Amygdala (tissue), 56 donors: ENCODE measurements at places on chromosomes 7 and 10.

DNA sequence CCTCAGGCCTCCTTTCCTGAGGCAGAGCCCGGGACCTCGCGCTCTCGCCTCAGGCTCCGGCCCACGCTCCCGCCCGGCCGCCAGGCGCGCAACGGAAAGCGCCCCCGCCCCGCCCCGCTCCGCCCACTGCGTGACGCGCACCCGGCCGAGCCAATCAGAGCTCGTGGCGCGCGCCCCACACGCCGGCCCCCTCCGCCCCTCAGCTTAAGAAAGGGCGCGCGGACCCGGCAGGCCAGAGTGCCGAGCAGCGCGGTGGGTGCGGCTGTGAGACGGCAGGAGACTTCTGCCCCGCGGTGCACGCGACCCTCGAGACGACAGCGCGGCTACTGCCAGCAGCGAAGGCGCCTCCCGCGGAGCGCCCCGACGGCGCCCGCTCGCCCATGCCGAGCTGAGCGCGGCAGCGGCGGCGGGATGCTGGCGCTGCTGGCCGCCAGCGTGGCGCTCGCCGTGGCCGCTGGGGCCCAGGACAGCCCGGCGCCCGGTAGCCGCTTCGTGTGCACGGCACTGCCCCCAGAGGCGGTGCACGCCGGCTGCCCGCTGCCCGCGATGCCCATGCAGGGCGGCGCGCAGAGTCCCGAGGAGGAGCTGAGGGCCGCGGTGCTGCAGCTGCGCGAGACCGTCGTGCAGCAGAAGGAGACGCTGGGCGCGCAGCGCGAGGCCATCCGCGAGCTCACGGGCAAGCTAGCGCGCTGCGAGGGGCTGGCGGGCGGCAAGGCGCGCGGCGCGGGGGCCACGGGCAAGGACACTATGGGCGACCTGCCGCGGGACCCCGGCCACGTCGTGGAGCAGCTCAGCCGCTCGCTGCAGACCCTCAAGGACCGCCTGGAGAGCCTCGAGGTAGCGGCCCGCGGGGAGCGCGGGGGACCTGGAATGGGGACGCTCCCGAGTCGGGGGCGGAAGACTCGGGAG, at the start of gene NPTX2:
NPTX2 (plus strand) TSS at position 235 of the 909 bp plus-strand sequence; CDS start at position 412, 177 bp downstream.
- DNase-seq: peak; percentile 42

DNA sequence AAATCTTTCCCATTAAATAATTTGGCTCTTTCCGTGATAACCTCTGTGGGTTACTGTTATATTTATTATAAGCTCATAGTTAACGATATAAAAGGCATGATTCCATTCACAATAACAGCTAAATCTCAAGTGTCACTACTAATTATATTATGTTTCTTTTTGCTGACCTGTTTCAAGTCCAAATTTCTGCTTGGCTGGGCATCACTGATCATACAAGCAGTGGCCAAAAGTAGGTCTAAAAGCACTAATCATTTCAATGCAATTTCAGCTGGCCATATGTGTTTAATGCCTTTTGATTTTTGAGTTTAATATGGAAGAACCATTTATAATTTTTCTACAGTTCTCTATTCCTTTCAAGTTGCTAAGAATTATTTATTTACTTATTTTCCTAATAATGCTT, 110.7 kb downstream of the SEMA3A start:
- no peak for DNase-seq

GRCh38 chr7:7858559-7858958, 110.0 kb upstream of the GLCCI1 start:
- DNase-seq: no peak

DNA sequence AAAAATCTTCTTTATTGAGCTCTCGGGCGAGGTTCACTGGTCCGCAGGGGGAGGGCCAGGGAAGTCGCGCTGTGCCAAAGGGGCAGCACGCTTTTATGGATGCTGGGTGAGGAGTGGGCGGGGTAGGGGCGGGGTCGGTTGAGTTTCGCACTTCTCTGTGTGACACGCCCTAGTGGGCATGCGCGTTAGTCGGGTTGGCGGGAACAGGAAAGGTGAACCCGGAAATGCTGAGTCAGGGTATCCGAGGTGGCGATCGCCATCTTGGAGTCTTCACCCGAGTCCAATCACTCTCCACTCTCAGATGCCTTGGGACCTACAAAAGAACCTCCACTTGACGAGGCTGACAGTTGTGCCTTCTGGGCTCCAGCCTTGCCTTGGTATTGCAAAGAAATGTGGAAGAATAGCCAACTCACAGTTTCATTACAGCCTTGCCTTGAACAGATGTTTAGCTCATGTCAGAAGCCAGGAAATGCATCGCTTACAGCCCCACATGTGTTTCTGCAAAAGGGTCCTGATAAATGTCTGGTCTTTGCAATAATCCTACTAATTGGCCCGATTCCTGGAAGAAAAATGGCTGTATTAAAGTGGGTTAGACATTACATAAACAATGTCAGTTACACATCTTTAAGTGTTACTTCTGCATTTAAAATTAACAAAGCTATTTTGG, 64.1 kb downstream of the AHR start:
- no peak for DNase-seq
